ENCODE measurements at places on chromosomes 2 and 18.

DNA sequence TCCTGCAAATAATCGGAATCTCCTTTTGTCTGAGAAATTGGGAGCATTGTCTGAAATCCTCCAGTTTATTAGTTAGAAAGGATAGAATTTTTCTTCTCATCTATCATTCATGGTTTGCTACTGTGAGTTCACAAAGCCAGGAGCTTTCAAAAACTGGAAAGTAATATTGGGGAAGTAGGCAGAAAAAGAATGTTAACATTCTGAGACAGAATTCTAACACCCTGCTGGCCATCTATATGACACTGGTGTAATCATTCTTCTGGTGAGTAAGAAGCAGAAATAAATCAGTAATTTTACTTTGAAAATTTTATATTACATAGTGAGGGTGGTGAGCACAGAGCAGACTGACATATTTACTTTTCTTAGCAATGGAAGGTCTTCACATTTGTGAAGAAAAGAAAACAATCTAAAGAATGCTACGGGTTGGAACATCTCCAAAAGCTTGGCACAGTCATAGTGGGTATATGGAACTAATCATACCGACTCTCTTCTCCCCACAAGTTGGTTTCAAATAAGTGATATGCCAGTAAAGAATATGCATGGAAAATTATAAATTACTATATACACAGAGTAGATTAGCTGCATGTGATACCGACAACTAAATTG lies 344.9 kb downstream of the LPIN1 start:
- no peak for DNase-seq

DNA sequence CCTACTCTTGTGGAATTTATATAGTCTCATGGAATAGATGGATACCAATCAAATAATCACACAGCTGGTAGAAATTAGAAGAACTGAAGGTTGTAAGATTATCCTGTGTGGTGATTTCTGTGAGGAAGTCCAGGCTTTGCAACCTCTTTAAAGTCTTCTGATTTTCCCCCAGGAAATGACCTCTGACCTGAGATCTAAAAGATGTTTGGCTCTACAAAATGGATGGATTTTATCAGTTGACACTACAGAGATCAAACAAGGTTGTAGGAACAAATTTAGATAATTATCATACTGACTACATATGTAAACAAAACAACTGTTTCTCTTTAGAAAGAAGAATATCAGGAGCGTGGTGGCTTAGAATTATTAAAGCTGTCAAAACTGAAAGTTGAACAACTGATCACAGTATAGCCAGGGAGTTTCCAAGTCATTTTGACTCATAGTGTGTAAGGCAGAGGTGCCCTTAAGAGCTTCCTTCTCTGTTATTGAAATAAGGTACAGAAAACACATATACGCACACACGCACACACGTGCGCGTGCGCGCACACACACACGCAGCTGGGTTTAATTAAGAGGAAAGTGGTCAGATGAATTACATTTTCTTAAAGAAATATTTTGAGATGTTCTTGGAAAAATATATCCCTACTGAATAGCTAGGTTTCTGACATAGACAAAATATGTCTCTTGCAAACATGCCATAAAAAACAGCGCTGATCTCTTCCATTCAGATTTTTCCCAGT lies 35.5 kb upstream of the PELI1 start:
- DNase-seq, result no peak

- DNase-seq, result no peak
Observed at GRCh38 chr2:118845522-118846441, 1.7 kb downstream of the EN1 start.

GRCh38 chr2:191499874-191500565 lies 177.9 kb upstream of the NABP1 start:
- no peak for DNase-seq

DNA sequence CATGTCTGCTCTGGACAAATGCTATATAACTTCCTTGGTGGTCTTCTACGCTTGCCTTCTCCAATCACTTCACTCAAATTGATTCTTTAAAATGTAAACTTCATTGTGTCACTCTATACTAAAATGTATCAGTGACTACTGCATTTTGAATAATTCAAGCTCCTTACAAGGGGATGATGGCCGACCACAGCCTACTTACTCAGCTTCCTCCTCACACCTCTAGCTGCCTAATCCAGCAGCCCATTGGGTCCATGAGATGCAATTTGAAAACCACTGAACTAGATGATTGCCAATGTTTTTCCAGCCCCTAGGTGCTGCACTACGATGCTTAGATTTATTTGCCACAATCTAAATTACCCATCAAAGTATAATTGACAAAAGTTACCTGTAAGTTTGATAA lies 120.7 kb downstream of the CTAGE1 start:
- no peak for DNase-seq

GRCh38 chr18:56028514-56028913 lies 440.5 kb upstream of the TCF4 start:
- DNase-seq, result no peak

DNA sequence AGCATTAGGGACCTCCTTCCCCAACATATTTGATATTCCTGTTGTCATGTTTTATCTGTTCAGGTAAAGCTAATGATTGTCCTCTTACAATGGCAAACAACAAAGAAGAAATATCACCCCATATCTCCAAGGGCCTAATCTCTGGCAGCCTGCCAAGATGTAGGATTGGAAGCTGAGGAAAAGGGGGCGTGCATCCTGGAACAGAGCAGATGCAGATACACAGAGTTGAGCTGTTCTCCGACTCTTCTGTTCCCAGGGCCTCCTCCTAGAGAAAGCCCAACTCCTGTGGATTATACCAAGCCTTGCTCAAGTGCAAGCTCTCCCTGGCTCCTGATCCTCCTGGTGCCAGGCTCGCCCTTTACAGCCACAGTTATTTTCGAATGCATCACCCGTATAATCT lies 35.2 kb upstream of the CD207 start:
- DNase-seq, result no peak

GRCh38 chr18:71371951-71372605 lies 1083.2 kb downstream of the SOCS6 start:
- no peak for DNase-seq

DNA sequence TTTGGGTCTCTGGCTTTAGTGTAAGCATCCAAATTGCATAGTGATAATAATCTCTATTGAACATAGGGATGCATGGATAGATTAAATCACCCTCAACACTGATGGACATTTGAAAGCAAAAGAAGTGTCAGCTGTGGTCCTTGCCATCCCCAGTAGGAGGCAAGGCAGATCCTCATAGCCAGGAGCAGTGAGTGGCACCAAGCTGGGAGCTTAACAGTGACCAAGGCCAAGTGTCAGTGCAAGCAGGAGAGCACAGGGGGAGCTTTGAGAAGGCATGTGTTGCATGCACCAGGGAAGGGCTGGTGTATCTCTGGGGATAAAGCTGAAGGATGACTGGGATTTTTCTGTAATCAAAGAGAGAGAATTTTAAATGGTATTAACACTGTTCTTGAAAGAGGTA lies 14.7 kb downstream of the SLC14A1 start:
- DNase-seq, result no peak

DNA sequence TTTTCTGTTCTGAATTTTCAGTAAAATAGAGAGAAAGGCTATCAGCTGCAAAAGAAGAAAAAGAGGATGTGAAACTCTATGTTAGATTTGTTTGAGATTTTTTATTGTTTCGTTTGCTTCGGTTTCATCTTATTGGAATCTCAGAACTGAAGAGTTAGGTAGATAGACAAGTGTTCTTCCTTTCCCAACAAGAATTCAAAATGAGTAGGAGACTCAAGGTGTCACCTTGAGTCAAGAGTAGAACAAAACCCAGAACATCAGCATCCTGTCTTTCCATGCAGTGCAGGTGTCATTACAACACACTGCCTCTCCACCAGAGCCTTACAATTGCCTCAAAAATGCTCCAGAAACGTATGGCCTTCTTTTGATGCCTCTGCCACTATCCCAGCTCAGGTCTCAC lies 21.1 kb downstream of the NBAS start:
- no peak for DNase-seq

DNA sequence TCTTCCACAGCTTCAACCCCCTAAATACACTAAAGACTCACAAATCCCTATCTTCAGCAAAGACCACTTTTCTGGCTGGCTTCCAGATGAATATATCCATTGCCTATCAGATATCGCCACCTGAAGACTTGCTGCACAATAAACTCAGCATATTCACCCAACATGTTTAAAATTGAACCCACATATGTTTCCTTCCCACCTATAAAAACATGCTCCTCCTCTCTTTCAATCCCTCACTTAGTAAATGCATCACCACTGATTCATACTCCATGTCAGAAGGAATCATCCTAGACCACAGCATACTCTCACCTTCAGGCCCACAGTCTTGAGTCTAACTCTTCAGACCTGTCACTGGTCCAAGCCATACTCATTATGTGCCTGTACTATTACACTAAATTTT lies 5.3 kb downstream of the SPC25 start:
- DNase-seq, result no peak

DNA sequence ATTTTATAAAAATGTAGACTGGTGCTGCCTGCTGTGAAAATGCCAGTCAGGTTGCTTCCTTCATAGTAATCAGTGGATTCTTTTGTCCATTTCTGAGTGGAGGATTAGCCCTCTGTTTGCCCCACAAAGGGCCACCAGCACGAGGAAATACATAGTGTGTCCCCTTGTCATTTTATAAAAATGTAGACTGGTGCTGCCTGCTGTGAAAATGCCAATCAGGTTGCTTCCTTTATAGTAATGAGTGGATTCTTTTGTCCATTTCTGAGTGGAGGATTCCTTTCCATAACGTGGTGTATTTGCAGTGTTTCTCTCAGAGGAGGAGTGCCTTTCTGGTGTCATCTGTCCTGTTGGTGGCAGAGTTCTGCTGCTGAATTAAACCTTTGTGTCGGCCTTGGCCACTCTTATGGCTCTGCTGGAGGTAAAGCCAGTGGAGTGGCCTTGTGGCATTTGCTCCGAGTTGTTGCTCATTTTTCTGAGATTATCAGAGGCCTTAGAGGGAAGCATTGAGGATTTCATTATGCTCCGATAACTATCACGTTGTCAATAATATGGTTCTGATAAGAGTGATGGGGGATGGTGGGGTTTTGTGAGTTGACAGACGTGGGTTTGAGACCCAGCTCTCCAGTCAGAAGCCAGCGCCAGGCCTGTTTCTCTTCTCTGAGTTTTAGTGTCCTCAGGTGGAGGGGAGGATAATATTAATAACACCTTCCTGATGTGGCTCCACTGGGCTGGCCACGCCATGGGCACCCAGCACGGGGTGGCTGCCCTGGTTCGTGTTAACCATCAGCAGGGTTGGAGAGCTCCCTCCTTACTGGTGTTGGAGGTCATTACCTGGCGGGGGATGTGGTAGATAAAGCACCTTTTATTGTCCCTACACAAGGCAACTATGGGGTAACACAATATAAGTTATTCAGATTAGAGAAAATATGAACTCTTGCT lies 96.6 kb downstream of the NEDD4L start:
- no peak for DNase-seq

DNA sequence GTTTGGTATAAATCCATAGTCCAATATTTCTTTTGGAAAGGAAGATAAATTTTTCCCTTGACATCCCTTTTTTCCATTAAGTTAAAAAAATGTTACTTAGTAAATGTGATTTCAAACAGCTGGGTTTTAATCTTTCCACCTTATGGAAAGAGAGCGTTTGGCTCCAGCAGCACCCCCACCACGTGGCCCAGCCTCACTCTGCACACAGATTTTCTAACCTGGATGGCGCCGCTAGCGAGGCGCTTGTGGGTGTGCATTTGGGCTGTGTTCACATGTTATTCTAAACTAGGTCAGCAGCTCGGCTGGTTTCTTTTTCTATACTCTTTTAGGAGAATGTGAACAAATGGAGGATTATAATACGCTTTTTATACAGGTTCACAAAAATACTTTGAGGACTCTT lies 218.0 kb downstream of the LDLRAD4 start:
- DNase-seq, result no peak

- DNase-seq, result no peak
Observed at GRCh38 chr2:138512672-138513071, 11.1 kb downstream of the SPOPL start.

DNA sequence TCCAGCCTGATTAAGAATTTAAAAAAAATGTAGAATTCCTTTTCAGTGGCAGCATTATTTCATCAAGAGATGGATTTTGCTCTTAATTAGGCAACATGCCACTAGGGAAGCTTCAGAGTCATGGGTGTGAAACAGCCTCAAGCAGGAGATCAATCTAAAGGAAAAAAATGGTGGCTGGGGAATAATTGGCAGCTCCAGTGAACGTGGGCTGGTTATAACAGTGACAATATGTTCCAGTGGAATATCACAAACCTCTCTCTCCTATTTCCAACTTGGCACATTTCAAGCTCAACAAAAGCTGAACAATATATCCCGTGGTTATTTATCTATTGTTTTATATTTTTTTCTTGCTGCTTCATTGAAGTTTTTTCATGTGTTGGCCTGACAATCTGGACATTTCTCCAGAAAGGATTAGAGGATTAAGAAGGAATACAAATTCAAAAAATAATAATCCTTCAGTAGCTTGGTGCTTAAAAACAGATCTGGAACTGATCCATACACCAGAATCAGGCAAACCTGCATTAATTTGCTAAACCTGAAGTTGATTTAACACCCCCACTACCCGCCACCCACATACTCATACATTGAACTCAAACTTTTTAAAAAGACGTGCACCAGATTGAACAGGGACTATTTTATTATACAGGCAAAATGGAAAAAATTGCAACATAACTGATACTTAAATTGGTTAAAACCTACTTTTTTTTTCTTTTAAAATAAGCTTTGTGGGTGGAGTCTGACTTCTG lies 255.9 kb upstream of the SPRED2 start:
- no peak for DNase-seq

- DNase-seq, result no peak
Observed at GRCh38 chr18:60044290-60045006, 144.7 kb downstream of the PMAIP1 start.

GRCh38 chr2:152355409-152355831 lies 20.4 kb downstream of the FMNL2 start:
- no peak for DNase-seq

- no peak for DNase-seq
Observed at GRCh38 chr2:74857215-74857614, 23.3 kb downstream of the HK2 start.

- DNase-seq, result no peak
Observed at GRCh38 chr2:175804122-175804521, 197.9 kb downstream of the LNPK start.

DNA sequence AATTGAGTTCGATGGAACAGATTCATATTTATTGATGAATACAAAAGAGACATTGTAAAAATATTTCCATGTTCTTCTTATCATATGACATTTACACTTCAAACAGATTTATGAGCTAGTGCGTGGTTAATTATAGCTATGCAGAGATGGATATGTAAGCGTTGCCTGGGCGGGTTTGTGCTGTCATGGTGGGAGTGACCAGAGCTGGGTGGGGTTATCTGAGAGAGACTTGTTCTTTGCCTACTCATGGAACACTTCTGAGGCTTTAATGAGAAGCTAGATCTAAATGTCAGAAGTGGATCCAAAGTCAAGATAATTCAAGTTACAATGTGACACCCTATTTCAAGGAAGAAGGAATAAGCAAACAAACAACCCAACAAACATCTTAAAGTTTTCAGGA lies 162.3 kb upstream of the ZEB2 start:
- DNase-seq, result no peak

GRCh38 chr18:40197711-40198110 lies 1757.3 kb upstream of the PIK3C3 start:
- no peak for DNase-seq

GRCh38 chr2:231655894-231656293 lies 52.4 kb upstream of the PTMA start:
- DNase-seq, result no peak

- no peak for DNase-seq
Observed at GRCh38 chr2:112680666-112681101, 34.9 kb downstream of the SLC20A1 start.

- DNase-seq, result no peak
Observed at GRCh38 chr18:46173393-46174341, 69.5 kb downstream of the HAUS1 start.

All from cortex of kidney (tissue), 1 donor.